Ecto neural progenitor cell (in vitro differentiated cells): ENCODE measurements at places on chromosomes 13 and 19.

DNA sequence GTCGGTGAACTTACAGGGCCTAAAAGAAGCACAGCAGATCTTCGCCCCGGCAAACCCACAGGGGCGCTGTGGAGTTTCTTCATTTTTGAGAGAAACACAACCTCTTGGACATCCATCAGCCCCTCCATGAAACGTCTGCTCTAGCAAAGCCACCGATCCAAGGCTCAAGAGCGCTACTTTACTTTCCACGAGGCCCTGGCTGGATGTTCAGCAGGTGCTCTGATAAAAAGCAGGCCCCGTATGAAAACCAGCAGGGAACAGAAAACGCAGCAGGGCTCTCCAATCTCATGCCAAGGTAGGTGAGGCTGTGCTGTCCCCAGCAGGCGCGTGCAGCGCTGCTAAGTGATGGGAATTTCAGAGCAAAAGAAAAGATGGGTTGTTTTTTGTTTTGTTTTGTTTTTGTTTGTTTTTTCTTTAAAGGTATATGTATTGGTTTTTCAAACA is 86.7 kb downstream of the IRS2 start:
- no peak for DNase-seq

DNA sequence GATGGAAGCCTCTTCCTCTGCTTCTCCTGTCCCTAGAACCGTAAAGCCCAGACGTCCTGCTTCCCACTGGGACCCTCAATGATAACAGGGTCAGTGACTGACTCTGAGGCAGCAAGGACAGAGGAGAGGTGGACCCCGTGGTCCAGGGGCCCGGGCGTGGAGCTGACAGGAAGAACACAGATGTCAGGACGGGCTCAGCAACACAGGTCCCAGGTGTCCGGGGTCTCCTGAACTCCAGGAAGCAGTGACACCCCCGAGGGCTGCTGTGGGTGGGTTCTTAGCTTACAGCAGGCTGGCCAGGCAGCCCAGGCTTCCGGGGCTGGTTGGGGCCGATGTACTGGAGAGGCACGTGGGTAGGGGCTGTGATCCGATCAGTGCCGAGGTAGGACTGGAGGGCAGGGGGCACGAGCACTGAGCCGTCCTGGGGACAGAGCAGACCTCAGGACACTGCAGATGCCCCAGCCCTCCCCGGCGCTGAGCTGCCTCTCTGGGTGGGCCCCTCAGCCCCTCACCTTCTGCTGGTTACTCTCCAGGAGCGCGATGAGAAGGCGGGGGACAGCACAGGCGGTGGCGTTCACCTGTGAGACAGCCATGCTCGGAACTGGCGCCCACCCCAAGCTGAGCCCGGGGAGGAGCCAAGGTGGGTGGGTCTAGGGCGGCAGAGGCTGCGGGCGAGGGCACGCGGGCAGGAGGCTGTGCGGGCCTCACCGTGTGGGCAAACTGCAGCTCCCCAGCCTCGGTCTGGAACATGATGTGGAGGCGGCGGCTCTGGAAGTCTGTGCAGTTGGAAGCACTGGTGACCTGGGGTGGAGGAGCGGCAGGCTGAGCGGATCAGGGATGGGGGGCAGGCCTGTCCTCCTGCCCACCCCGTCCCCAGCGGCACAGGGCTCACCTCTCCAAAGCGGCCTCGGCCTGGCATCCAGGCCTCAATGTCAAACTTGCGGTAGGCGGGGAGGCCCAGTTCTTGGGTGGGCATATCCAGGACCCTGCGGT is 3.6 kb upstream of the CCER2 start:
- DNase-seq = no peak

DNA sequence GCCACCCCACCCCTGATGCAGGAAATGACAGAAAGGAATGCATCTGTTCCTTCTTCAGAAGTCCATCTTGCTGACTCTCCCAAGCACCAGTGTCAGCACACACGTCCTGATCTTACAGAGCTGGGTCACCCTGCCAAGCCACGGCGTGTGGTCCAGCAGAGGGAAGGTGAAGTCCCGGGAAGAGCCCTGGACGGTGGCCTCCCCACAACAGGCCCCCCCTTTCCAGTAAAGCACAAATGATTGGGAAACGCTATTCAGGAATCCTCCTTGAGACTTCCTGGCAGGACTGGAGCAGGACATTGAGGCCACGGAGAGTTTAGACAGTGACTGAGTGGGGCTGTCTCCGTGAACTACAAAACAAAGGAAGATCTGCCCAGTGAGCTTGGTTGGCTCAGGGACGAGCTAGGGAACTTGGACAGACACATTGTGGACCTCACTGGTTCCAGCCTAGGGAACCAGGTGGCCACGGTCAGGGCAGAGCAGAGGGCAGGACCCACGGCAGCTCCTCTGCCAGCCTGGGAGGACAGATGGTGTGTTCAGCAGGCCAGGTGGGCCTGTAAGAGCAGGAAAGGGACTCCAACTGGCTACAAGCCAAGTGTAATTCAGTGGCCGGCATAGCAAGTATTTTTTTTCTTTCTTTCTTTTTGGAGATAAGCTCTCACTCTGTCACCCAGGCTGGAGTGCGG is 41.7 kb downstream of the ELL start:
- DNase-seq = no peak

DNA sequence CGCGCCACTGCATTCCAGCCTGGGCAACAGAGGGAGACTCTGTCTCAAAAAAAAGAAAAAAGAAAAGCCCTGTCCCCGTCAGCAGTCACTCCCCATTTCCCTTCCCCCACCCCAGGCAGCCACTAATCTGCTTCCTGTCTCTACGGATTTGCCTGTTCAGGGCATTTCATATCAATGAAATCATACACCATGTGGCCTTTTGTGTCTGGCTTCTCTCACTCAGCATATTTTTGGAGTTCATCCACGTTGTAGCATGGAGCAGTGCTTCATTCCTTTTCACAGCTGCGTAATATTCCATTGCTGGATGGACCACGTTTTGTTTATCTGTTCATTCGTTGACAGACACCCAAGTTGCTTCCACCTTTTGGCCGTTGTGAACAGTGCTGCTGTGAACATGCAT is 36.1 kb upstream of the KLF2 start:
- DNase-seq = no peak

GRCh38 chr13:66977161-66977560 is 253.0 kb downstream of the PCDH9 start:
- no peak for DNase-seq

GRCh38 chr13:84686973-84687372 is 804.7 kb upstream of the SLITRK1 start:
- DNase-seq = no peak

- no peak for DNase-seq
Observed at GRCh38 chr13:113622791-113623490, 35.1 kb downstream of the ATP4B start.

GRCh38 chr19:19214892-19215291 is 3.1 kb downstream of the NCAN start:
- peak; percentile 91 for DNase-seq

- no peak for DNase-seq
Observed at GRCh38 chr19:30722186-30722585, 350.0 kb downstream of the ZNF536 start.

DNA sequence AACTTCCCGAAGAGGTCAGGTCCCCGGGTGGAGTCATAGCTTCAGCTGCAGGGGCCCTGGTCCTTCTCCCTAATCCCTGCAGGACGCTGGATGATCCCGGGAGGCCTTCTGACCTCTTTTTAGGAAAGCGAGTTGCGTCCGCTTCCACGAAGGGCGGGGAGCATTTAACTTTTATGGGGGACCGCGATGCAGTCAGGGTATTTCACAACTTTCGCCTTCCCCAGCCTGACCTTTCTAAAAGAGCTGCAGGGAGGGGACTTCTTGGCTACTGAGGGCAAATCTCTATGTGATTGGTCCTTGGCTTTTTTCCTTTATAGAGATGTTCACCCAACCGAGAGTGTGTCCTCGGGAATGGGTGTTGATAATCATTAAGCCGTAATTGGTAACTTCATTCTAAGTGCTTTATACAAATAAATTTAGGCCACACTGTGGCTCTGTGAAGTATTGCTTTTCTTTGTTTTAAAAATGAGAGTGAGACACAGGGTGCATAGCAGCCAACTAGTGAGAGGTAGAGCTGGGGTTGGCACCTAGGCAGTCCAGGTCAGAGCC is 778 bp downstream of the ZNF230 start:
- peak; percentile 58 for DNase-seq

- DNase-seq = no peak
Observed at GRCh38 chr13:80716610-80717081, 375.7 kb upstream of the SPRY2 start.

DNA sequence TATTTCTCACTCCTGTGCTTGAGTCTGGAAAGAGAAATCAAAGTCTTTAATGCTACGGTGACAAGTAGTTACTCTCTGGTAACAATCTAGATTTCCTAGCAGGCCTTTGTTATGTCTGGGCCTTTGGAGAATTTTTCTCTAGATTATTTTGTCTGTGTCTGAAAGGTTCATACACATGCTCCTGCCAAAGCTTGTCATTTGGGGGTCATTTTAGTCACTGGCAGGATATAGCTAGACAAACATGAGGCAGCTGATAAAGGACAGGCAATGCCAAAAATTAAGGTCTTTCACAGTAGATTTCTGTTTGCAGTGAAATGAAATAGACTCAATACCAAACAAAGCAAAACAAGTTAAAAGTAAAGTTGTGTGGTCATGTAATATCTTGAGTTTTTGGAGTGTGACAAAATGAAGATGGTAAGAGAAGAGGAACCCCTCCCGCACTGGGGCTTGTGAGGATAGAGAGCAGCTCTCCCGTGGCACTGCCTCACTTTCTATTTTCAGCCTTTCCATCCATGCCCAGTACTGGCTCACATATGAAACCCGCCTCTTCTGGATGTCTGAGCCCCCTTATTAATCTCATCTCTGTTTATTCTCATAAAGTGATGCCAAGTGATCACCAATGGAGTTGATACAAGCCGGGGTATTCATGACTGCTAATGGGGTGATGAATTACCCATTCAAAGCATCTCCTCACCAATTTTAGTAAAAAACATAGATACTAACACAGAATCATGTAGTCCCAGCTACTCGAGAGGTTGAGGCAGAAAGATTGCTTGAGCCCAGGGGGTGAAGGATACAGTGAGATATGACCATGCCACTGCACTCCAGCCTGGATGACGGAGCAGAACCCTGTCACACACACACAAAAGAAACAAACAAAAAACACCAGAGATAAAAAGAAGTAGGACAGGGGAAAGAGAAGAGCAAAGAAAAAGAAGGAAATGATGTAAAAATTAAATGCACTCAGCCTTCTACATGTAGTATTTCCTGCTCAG is 389.3 kb downstream of the FGF14 start:
- no peak for DNase-seq

- no peak for DNase-seq
Observed at GRCh38 chr19:15294561-15294990, 37.8 kb downstream of the BRD4 start.

DNA sequence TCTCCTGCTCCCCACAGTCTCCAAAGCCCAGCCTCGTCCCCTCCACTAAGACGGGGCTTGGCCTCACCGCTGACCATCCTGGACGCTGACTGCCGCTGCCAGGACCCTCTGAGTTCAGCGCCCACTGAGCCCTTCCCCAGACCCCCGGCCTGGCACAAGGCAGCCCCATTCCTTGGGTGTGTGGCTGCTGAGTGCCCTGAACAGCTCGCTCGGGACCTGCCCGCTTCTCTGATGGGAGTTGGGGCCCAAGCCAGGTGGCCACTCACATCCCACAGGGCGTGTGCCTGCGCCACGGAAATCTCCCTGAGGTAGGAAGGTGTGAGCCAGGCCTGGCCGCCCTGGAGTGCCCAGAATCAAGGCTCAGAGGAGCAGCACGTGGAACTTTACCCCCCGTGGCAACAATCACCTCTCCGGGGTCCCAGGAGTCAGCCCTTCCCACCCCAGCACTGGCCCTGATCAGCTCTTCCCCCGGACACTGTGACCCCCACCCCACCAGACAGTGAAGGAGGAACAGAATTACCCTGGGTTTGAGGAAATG is 20.8 kb downstream of the C13orf46 start:
- no peak for DNase-seq

GRCh38 chr13:100540621-100541020 is 48.0 kb downstream of the GGACT start:
- no peak for DNase-seq

GRCh38 chr13:96816261-96816660 is 178.0 kb downstream of the OXGR1 start:
- no peak for DNase-seq

DNA sequence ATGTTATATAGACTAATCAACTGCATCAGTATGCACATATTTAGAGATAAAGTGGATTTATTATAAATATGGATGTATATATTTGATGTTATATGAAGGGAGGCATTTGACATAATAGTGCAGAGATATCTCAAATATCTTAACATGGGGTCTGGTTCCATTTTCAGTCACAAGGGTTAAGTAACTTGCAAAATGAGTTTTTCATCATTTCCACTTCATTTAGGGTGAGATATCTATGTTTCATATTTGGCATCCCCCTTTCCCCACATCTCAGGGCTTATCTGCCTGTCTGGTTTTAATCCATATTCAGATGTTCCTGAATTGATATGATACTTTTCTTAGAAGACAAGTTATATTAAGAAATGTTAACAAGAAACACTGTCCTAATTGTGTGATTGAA is 2141.2 kb downstream of the PCDH9 start:
- DNase-seq = no peak

DNA sequence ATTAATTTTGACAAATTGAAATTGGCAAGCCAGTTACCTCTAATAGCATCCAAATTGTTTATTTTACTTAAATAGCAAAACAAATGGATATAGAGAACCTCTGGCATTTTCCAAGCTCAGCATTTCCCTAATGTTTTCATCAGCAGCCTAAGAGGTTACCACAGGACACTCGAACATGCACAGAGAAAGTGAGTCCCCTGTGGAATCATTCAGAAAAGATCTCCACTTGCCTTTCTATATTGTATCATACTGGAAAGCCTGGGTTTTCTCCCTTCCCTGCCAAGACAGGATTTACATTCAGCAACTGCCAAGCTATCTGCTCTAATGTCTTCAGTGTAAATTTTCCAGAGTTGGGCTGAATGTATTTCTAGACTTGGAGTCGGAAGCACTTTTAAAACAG is 188.9 kb downstream of the KCTD12 start:
- no peak for DNase-seq

GRCh38 chr19:42092350-42092749 is 16.4 kb downstream of the ZNF574 start:
- DNase-seq = no peak

DNA sequence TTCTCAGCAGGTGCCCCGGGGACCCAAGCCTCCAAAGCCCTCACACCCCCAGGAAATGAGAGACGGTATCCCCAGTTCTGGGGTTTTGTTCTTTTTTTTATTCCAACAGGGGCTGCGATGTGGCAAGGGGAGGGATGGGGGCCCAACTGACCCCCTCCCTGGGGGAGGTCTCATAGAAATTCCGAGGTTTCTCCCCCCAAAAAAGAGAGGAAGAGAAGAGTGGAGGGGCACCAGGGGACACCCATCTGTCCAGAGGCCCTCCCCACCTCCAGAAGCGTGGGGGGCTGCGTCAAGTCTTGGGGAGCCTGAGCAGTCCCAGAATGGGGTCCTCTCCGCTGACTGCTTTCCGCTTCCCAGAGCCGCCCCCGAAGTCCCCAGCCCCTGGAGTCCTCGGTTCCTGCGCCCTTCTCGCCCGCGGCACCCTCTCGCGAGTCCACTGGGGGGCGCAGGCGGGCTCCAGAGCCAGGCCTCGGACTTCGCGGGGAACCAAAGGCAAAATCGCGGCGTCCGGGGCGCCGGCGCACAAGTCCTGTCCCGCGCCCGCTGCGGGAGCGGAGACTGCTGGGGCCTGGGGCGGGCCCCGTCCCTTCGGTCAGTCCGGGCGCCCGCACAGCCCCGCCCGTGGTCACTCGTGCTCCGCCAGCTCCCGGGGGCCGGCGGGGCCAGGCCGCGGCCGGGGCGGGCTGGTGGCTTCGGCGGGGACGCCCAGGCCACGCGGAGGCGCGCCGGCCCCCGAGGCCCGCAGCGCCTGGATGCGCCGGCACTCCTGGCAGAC is 4.4 kb upstream of the ATP1A3 start:
- peak; percentile 84 for DNase-seq
